Urinary bladder (tissue), 4 donors: ENCODE measurements at places on chromosomes 4 and X. TPM values are rescaled to one million over a fixed set of nuclear protein-coding genes. Genes with fewer than 3 reads are reported as not detected.
A peak's percentile ranks its signal among the peaks of the same experiment; 100 is the strongest.

- DNase-seq: no peak
These were observed 4.3 kb downstream of the DMD start for GRCh38 chrX:33207056-33207455.

- DNase-seq: peak; percentile 25
These were observed at the start of gene ZDHHC15 for GRCh38 chrX:75522565-75523431. ZDHHC15 (minus strand) TSS chrX:75523037; CDS start chrX:75523024, 13 bp downstream.

DNA sequence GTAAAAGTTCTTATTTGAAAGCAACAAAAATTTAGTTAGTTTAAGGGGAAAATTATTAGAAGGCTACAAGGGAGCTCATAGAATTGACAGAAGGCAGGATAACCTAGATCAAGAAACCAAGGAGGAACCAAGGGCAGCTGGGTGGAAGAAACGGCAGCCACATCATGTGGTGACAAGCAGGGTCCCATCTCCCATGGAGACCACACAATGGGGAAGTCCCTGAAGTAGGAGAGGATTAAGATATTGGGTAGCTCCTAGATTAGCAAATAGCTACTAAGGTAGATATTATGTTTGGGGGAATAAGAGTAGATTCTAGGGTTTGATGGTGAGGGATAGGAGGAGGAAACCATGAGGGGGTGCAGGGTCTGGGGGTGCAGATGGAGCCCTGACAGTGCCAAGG, 48.0 kb upstream of the TMEM154 start:
- no peak for DNase-seq

DNA sequence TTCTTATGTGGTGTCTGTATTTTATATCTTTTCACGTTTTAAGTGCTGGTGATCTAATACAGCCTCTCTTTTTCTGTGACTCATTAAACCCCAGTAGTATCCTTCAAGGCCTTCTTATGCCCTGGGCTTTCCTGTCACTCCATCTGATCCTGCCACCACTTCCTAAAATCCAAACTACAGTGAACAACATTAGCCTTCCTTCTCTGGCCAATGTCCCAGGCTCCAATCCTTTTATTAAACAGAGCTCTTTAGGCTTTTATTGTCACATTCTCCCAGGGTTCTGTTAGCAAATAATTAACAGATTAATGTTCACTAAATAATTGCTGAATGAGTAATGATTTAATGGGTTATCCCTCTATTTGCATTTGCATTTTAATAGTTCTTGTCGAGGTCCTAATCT, 47.9 kb upstream of the ITM2A start:
- DNase-seq: no peak

Gene PABPC1L2A
- total RNA-seq: not detected

GRCh38 chrX:57172544-57172943, 35.3 kb upstream of the SPIN2A start:
- no peak for DNase-seq

- DNase-seq: no peak
These were observed 21.1 kb upstream of the FRYL start for GRCh38 chr4:48801016-48801715.

- DNase-seq: no peak
These were observed 30.5 kb upstream of the COL25A1 start for GRCh38 chr4:109332926-109333464.

DNA sequence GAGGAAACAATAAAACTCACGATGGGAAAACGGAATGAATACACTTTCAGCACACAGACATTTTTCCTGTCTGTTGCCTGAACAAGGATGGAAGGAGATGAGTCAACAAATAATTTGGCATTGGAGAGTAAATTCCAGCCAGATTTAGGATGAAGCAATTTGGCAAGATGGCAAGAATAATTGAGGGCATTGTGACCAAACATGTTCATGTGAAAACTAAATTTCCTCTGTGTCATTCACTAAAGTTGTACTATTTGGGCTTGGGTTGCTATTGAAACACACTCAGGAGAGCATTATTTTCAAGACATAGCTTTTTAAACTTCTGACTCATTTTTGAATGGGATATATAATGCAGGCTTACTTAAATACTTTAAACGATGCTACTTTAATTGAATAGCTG, 1614.4 kb downstream of the PCDH19 start:
- DNase-seq: no peak

GRCh38 chr4:142707401-142707800, 138.7 kb downstream of the INPP4B start:
- no peak for DNase-seq
